SK-MEL-5 (cell line): ENCODE measurements at places on chromosomes 4 and X. TPM values are rescaled to one million over a fixed set of nuclear protein-coding genes. Genes with fewer than 3 reads are reported as not detected.

DNA sequence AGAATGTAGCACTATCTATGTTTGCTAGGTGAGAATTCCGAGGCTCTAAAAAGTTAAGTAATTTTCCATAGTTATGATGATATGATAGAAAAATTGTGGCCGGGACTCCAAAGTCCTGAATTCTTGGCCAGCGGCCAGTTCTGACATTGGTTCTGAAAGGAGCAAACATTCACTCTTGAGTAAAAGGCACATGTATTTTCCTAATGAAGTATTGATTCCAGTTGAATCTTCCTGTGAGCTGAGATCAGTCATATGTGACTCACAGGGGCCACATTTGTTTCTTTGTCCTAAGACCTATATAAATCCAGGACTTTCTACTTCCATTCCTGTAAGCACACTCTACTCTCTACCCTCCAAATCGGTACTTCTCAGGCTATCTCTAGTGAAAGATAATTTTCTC, 349.9 kb downstream of the BMPR1B start:
- peak; percentile 64 for DNase-seq

- DNase-seq = no peak
Observed at GRCh38 chrX:56786889-56787733, 58.1 kb downstream of the NBDY start.

DNA sequence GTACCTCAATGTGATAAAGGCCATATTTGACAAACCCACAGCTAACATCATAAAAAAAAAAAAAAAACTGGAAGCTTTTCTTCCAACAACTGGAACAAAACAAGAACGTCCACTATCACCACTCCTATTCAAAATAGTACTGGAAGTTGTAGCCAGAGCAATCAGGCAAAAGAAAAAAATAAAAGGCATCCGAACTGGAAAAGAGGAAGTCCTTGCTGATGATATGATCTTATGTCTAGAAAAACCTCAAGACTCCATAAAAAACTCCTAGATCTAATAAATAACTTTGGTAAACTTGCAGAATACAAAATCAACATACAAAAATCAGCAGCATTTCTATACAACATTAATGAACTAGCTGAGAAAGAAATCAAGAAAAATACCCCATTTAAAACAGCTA, 134.3 kb downstream of the TEX11 start:
- no peak for DNase-seq

- DNase-seq = peak; percentile 8
Observed at GRCh38 chrX:46573892-46574773, 568 bp downstream of the CHST7 start.

Gene LIMCH1
- total RNA-seq = 15.8 and 17.2 TPM in 2 replicates
